ENCODE measurements at places on chromosomes 7 and 10.

DNA sequence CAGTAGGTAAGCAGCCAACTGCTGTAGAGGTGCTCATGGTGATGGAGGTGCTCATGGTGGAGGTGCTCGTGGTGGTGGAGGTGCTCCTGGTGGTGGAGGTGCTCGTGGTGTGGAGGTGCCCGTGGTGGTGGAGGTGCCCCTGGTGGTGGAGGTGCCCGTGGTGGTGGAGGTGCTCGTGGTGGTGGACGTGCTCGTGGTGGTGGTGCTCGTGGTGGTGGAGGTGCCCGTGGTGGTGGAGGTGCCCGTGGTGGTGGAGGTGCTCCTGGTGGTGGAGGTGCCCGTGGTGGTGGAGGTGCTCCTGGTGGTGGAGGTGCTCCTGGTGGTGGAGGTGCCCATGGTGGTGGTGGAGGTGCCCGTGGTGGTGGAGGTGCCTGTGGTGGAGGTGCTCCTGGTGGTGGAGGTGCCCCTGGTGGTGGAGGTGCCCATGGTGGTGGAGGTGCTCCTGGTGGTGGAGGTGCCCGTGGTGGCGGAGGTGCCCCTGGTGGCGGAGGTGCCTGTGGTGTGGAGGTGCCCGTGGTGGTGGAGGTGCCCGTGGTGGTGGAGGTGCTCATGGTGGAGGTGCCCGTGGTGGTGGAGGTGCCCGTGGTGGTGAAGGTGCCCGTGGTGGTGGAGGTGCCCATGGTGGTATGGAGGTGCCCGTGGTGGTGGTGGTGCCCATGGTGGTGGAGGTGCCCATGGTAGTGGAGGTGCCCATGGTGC lies 517.3 kb downstream of the PTPRN2 start:
- DNase-seq, result no peak
- H3K36me3 ChIP-seq, result no peaks in the 10 kb centered on the region
- H3K4me3 ChIP-seq, result no peak overlapping the region
- no peak overlapping the region for H3K27ac ChIP-seq
- peaks cover 7% of the 10 kb centered on the region for H3K27me3 ChIP-seq
- H3K4me1 ChIP-seq, result no peaks in the 10 kb centered on the region

- H3K4me3 ChIP-seq, result no peak overlapping the region
- no peaks in the 10 kb centered on the region for H3K27me3 ChIP-seq
- peaks cover 3% of the 10 kb centered on the region for H3K4me1 ChIP-seq
- no peaks in the 10 kb centered on the region for H3K36me3 ChIP-seq
- H3K27ac ChIP-seq, result no peak overlapping the region
Measured at GRCh38 chr7:130218806-130219620, 11.4 kb downstream of the SSMEM1 start.

- no peaks in the 10 kb centered on the region for H3K27me3 ChIP-seq
- peak overlapping the region; percentile 80 for H3K27ac ChIP-seq
- H3K36me3 ChIP-seq, result peaks cover 7% of the 10 kb centered on the region
- H3K4me3 ChIP-seq, result peak overlapping the region; percentile 16
- no peak for DNase-seq
Measured at GRCh38 chr7:20199015-20199737, 18.0 kb downstream of the MACC1 start.

- peaks cover 7% of the 10 kb centered on the region for H3K36me3 ChIP-seq
- H3K4me3 ChIP-seq, result no peak overlapping the region
- H3K27me3 ChIP-seq, result no peaks in the 10 kb centered on the region
- H3K4me1 ChIP-seq, result no peaks in the 10 kb centered on the region
Measured at GRCh38 chr10:122435212-122435827, 19.1 kb upstream of the ARMS2 start.

DNA sequence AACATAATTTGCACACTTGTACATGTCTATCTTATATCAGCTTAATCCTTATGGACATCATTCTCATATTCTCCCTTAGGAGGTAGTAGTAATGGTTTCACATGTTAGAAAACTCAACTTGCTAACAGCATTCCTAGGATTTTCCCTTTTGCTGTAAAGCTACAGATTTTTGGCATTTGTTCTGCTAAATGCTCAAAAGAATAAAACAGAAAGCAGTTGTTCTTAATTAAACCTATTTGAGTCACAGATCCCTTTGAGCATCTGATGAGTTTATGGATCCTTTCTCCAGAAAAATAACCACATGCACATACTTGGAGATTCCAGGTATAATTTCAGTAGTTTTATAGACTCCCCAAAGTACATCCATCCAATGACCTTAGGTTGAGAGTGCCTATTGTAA lies 122.9 kb upstream of the BET1 start:
- no peak overlapping the region for H3K4me3 ChIP-seq
- peaks cover 13% of the 10 kb centered on the region for H3K4me1 ChIP-seq
- no peak overlapping the region for H3K27ac ChIP-seq
- peaks cover 3% of the 10 kb centered on the region for H3K27me3 ChIP-seq
- H3K36me3 ChIP-seq, result no peaks in the 10 kb centered on the region

DNA sequence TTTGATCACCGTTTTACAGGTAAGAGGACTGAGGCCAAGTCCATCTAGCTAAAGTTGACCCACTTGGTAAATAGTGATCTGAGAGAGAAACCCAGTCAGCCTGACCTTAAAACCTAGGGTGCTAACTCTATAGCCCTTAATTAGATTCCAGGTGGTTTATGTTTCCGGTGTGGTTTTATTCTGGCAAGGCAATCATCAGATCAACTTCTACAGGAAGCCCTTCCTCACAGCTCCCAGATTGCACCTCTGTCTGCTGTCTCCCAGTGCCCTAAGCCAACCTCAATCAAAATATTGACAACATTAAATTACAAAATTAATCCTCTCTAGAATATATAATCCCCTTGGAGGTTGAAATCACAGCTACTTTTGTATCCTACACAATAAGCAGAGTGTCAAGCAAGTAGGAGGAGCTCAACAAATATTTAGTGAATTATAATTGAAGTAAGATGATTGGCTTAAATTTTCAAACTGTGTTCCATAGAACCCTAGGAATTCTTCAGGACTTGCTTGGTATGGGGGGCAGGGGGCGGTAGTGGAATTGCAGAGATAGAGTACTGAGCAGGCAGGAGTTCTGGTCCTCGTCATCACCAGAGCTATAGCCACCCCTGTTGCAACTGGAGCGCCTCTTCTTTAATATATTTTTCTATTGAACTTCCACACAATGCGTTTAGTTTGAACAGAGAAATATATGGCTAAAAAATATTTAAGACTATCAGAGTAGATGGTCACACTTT lies 692.8 kb upstream of the LRRN3 start:
- no peak overlapping the region for H3K27ac ChIP-seq
- no peak overlapping the region for H3K4me3 ChIP-seq
- no peaks in the 10 kb centered on the region for H3K27me3 ChIP-seq
- peaks cover 15% of the 10 kb centered on the region for H3K4me1 ChIP-seq

DNA sequence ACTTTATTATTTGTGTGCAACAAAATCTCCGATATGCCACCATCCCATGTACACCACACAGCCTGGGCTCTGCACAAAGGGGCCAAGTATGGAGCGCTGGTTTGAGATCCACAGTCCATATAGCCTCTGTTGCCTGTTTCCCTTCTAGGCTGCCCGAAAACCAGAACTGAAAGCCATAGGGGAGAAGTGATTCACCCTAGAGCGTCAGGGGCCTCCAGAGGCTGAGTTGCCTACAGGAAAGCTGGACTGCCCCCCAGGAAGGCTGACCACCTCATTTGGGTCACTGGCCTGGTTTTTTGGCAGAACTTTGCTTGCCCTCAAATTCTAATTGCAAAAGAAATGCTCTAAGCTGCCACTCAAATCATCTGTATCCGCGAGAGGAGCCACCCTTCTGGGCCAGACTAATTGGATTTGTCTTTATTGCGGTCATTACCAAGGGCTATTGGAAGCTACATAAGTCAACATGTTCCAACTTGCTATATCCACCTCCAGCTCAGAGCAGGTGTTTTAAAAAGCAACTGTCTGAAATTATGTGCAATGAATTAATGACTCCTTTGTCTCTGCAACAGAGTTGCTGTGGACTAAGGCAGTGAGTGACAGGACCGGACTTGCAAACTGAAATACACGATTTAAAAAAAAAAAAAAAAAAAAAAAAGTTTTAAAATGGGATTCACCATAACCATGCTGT lies 28.3 kb upstream of the FRMD4A start:
- no peaks in the 10 kb centered on the region for H3K36me3 ChIP-seq
- peaks cover 28% of the 10 kb centered on the region for H3K27me3 ChIP-seq
- no peak overlapping the region for H3K4me3 ChIP-seq
- no peak overlapping the region for H3K27ac ChIP-seq

GRCh38 chr7:133936074-133936473 lies 191.1 kb upstream of the LRGUK start:
- H3K27ac ChIP-seq, result no peak overlapping the region
- H3K4me1 ChIP-seq, result peaks cover 6% of the 10 kb centered on the region
- no peaks in the 10 kb centered on the region for H3K27me3 ChIP-seq
- DNase-seq, result no peak

GRCh38 chr7:30225863-30226613 lies 58.4 kb upstream of the ZNRF2 start:
- peak overlapping the region; percentile 52 for H3K4me3 ChIP-seq
- peaks cover 10% of the 10 kb centered on the region for H3K4me1 ChIP-seq
- peak overlapping the region; percentile 92 for H3K27ac ChIP-seq
- DNase-seq, result no peak

- peaks cover 8% of the 10 kb centered on the region for H3K27me3 ChIP-seq
- no peak overlapping the region for H3K4me3 ChIP-seq
- DNase-seq, result no peak
- no peaks in the 10 kb centered on the region for H3K4me1 ChIP-seq
- H3K27ac ChIP-seq, result no peak overlapping the region
- H3K36me3 ChIP-seq, result no peaks in the 10 kb centered on the region
Measured at GRCh38 chr7:155844526-155844925, 32.3 kb upstream of the SHH start.

- H3K27ac ChIP-seq, result no peak overlapping the region
- peaks cover 4% of the 10 kb centered on the region for H3K4me1 ChIP-seq
- H3K27me3 ChIP-seq, result peaks cover 36% of the 10 kb centered on the region
- no peak overlapping the region for H3K4me3 ChIP-seq
- H3K36me3 ChIP-seq, result no peaks in the 10 kb centered on the region
- DNase-seq, result no peak
Measured at GRCh38 chr7:151299940-151300645, 41.5 kb upstream of the NUB1 start.

GRCh38 chr10:111077785-111078504 lies 1.1 kb downstream of the ADRA2A start:
- H3K4me1 ChIP-seq, result peaks cover 14% of the 10 kb centered on the region
- H3K36me3 ChIP-seq, result peaks cover 8% of the 10 kb centered on the region
- peaks cover 71% of the 10 kb centered on the region for H3K27me3 ChIP-seq
- no peak overlapping the region for H3K27ac ChIP-seq
- H3K4me3 ChIP-seq, result peak overlapping the region; percentile 86
